Stimulated activated CD4-positive, alpha-beta T cell treated with anti-CD3 and anti-CD28 coated beads, Interleukin-1b, Interleukin-23, amount 100 ng/mL, for 1 hour (primary cell): ENCODE measurements at places on chromosomes 2 and 18.

DNA sequence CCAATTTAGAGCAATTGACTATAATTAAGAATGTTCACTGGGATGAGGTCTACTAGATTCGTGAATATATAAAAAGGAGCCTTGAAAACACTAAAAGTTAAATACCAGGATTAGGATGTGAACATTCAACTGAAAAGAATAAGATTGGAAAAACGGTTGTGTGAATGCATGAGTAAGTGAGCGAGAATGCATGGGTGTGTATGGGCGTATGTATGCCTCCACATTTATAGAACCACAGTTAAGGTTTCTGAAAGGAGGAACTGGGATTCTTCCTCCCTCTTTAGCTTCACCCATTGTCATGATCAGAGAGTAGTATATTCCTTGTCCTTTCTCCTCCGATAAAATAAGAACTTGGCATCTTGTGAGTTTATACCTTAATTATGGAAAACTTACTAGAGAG lies 151.1 kb upstream of the UBE2E3 start:
- DNase-seq, result no peak

DNA sequence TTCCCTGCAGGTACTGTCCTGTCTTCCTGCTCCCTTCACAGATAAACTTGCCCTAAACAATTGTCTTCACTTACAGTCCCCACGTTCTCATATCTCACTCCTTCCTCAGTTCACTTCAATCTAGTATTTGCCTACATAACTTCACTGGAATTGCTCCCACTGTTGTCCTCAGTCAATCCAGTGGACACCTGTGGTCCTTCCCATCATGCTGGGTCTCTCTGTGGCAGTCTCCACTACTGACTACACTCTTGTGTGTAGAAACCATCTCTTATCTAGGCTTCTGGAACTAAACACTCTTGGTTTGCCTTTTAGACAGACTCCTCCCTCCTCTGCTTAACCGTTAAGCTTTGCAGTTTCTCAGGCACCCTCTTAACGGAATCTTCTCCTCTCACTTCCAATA lies 58.8 kb downstream of the COPS8 start:
- no peak for DNase-seq

- DNase-seq, result no peak
Measured at GRCh38 chr2:233163486-233164103, 87.9 kb upstream of the ATG16L1 start.

DNA sequence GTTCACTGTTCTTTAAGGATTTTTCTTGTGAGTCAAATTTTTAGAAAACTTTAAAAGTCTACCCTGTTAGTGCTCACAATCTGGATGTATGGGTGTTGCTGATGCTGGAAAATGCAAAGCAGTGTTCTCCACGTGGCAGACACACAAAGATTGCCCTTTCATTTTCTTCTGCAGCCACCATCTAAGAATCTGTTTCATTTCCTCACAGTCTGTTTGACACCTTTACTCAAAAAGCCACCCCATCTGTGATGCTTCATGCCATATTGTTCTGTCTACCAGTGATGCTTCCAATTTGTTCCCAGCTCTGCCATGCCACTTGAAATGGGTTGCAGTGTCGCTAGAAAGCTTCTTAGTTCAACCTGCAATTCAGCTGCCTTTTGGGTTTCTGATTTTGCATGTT lies 464.2 kb upstream of the UBE2E3 start:
- DNase-seq, result no peak

GRCh38 chr2:221350616-221351015 lies 221.5 kb downstream of the EPHA4 start:
- DNase-seq, result no peak

DNA sequence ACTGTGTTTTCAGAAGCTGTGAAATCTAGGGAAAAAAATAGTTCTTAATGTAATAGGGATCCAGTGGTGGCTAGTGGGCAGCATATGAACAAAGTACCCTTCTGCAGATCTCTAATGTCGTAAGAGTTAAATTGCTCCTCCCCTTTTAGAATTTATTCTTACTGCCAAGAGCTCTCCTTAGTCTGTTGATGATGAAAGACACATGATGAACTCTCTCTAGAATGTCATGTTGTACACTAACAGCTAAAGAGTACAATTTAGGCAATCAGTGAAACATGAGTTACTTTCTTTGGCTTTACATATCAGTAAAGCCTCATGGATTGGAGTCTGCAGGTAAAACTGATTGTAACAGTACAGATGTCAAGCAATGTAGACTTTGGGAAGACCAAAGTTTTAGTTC lies 84.2 kb downstream of the SLC39A10 start:
- no peak for DNase-seq

- no peak for DNase-seq
Measured at GRCh38 chr2:102141011-102141943, 1.3 kb upstream of the IL1R1 start.

- no peak for DNase-seq
Measured at GRCh38 chr18:49170925-49171505, 220.2 kb upstream of the SMAD7 start.

- DNase-seq, result no peak
Measured at GRCh38 chr2:98744595-98744994, 13.7 kb upstream of the MGAT4A start.
